ENCODE measurements at places on chromosomes 11 and 22.

DNA sequence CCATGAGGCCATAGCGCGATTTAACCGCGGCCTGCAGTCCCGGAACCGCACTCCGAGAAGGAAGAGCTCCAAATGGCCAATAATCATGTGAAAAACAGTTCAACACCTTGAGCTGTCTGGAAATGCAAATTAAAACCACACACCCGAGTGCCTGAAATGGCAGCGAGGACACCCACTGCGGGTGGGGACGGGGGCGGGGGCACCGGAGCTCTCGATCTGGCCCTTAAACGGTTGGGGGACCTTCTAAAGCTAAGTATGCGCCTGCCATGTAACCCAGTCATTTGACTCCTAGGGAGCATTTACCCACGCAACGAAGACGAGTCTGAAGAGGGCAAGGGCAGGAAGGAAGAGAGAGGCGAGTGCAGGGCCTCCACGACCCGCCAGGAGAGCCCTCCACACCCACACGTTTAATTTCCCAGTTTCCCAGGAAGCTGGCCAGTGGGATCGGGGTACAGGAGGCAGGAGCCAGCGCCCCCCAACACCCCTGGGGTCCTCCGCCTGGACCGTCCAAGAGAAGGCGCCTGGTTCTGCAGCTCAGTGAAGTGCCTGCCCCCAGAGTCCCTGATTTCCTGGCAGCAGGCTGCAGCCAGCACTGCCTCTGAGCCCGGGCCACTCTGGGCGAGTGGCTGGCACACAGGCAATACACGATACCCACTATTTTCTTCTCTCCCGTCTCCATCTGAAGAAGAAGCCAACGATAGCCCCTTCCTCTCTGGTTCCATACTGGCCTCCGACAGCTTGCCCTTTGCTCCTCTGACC is 1.7 kb downstream of the TTLL8 start:
- DNase-seq, result no peak

- DNase-seq, result peak; percentile 78
These were observed 44.7 kb downstream of the CCDC90B start for GRCh38 chr11:83241291-83241946.

DNA sequence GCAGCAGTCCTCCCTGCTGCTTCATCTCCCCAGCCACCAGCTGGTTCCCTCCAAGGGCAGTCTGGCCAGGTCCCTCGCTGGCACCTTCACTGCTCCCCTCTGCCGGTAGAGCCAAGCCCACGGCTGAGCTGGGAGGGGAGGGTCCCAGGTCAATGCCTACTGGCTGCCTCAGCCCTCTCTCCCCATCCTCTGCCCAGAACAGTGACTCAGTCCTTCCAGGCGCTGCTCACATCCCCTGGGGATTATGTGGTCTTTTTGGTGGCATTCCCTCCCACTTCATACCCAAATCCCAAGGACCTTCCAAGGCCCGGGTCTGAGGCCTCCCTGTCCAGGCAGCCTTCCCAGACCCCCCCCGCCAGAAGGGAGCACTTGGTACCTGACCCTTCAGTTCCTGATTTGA is 44.9 kb downstream of the WNT7B start:
- no peak for DNase-seq

- no peak for DNase-seq
These were observed 68.7 kb downstream of the ETS1 start for GRCh38 chr11:128518493-128519207.

DNA sequence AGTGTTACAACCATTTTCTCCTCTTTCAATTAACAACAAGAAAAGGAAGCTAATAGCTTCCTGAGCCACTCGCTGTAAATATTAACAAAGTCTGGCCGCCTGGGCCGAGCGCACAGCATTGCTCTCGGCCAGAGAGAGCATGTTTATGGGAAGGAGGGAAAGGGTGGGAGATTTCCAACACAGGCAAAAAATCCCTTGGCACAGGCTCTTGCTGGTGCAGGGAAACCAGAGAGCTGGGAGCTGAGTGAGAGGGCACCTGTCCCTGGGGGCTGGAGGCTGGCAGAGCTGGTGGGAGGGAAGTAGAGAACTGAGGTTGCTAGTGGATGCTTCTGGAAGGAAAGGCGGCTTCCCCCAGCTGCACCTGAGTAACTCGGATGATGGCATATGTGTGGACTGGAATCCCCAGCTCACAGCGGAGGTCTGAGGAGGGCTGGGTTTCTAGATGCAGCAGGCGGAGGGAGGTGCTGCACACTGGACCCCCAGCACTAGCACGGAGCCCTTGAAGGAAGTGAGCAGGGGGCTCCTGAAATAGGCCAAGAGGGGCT is 59.6 kb downstream of the FLRT1 start:
- DNase-seq, result no peak

- no peak for DNase-seq
These were observed 62.4 kb downstream of the GAS2 start for GRCh38 chr11:22728600-22729389.

- no peak for DNase-seq
These were observed 40.7 kb downstream of the DCUN1D5 start for GRCh38 chr11:103051151-103051801.

- DNase-seq, result no peak
These were observed 113.3 kb downstream of the MORC2 start for GRCh38 chr22:30855266-30855665.

DNA sequence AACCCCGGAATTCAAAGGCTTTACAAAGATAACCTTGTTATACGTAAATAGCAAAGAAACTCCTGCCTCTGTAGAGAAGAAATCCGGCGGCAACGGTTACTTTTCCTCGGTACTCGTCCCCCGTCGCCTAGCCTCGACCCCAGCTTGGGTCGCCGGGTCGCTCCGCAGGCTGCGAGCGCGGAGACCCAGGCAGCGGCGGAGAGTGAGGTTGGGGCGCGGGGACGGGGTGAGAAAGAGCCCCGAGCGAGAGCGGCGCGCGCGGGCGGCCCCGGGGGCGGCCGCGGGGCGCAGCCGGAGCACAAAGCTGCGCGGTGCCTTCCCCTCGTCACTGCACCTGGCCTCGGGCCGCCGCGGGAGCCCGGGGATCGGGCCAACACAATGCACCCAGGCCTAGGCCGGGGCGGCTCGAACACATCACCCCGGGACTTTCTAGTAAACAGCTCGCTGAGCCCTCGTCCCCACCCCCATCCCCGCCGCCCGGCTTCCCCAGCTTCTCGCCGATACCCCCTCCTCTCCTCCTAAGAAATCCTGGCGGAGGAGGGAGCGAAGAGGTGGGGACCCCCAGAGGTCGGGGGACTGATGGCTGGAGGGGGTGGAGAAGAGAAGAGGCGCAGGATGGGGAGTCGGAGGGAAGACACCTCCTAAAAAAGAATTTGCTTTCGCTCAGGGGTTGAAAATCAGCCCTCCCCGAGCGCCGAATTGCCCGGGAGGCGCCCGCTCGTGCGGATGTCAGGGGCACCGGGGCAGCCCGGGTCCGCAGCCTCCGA is 845 bp downstream of the MPPED2 start:
- peak; percentile 1 for DNase-seq

DNA sequence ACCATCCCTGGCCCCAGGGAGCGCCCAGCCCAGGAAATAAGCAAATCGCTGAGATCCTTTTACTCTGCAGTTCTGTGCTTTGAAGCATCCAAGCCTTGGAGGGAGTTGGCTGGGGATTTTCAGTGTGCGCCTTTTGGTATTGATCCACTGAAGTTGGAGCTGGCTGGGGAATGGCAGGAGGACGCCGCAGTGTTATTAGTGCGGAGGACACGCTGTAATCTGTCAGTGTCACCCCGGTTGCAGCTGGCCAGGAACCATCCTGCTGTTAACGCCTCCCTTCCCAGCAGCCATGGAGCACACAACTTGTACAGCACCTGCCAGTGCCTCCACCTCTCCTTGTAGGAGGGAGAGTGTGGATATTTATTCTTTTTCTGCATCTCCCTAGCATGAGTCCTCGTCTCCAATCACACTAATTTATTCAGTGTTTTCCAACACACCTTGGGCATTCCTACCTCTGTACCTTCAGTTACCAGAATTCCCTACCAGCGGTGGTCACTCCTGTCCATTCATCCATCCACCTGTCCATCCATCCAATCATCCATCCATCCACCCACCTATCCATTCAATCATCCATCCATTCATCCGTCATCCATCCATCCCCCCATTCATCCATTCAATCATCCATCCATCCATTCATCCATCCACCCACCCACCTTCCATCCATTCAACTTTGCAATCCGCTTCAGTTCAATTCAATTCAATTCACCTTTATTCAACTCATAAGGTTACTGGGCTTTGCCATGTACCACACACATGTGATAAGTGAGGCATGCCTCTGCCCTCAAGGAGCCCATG is 21.9 kb upstream of the EIF3D start:
- DNase-seq, result no peak

GRCh38 chr22:39150848-39151215 is 1.6 kb downstream of the CBX7 start:
- peak; percentile 61 for DNase-seq

DNA sequence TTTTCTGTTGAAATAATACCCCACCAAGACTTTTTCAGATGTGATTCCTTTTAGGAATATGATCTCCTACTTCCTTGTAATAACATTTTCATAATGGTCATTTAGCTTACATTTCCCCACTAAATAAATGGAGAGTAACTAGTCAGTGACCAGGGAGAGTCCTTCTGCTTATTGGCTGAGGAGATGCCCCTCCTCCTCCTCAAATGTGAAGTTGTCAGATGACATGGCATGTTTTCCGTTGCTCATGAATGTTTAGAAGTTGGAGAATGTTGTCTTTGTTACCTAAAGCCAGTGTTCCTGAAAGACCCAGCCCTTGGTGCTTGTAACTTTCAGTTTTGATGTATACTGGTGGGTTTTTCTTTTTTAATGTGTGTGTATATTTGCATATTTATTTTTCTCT is 38.2 kb downstream of the CSRP3 start:
- no peak for DNase-seq

- DNase-seq, result peak; percentile 68
These were observed 31.3 kb downstream of the TRAF6 start for GRCh38 chr11:36478700-36479329.

DNA sequence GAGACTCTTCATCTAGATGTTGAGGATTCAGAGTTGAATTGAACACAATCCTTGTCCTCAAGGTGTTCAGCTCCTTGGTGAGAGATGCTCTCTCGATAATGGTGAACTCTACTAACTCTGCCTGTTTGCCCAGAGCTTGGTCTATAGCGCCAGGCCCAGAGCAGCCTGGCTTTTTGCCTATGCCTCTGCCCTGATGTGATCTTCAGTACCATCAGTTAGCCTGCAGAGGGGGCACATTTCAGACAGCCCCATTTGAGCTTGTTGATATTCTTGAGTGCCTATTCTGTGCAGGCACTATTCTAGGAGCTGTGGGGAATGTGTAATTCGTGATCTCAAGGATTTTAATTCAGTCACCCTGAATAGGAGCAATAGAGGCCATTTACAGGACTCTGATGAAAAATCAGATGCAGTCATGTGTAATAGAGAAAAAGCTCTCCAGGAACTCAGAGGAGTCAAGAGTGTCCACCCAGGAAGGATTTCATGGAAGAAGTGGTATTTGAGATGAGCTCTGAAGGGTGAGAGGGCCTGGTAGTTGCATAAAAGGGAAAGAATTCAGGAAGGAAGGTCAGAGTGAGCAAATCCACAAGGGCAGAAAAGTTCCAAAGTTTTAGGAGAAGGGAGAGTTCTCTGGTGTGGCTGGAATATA is 19.3 kb downstream of the GTPBP1 start:
- no peak for DNase-seq

DNA sequence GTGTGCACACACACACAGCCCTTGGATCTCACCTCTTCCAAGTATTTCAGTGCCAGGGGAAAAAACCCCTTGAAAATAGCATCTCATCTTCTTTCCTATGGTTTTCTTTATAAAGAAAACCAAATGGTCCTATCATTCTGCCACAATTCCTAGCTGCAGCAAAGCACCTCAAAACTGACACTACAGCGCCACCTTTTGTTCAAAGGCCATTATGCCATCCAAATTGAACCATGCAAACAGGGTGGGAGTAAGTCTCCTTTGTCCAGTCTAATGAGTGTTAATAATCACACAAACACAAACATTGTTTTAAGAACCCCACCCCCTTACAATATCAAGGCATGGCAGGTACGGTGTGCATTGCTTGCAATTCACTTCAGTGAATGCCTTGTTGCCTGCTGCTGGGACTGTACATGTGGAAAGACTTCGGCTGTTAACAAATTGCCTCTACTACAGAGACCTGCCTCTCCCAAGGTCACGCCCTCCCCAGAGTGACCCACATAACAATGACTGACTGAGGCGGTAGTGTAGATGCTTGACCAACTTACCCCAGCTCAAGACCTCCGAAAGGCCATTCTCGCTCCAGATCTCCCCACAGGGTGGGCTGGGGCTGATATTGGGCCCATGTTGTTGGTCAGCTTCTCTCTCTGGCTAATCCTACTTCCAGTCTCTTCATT is 31.7 kb downstream of the FAM181B start:
- peak; percentile 51 for DNase-seq

Measured in cerebellar cortex (tissue), 1 donor.